ENCODE measurements at places on chromosomes 12 and 14.

- no peak for DNase-seq
Observed at GRCh38 chr12:7624478-7624877, 41.2 kb downstream of the APOBEC1 start.

DNA sequence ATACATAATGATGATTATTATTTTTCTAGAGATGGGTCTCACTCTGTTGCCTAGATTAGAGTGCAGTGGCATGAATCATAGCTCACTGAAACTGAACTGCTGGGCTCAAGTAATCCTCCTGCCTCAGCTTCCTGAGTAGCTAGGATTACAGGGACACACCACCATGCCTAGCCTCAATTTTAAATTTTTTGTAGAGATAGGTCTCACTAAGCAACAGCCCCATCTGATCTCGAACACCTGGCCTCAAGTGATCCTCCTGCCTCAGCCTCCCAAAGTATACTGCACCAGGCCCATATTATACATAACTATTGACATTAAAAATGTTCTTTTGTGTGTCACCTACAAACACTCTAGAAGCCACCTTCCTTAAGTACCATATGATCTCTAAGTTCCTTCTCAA, 3.4 kb downstream of the TXNRD1 start:
- DNase-seq, result no peak

- DNase-seq, result no peak
Observed at GRCh38 chr14:58832095-58832521, 194.3 kb downstream of the DACT1 start.

GRCh38 chr12:104143002-104143401, 5.0 kb upstream of the NFYB start:
- DNase-seq, result no peak

GRCh38 chr12:42588524-42589464, 752 bp downstream of the PRICKLE1 start:
- no peak for DNase-seq

DNA sequence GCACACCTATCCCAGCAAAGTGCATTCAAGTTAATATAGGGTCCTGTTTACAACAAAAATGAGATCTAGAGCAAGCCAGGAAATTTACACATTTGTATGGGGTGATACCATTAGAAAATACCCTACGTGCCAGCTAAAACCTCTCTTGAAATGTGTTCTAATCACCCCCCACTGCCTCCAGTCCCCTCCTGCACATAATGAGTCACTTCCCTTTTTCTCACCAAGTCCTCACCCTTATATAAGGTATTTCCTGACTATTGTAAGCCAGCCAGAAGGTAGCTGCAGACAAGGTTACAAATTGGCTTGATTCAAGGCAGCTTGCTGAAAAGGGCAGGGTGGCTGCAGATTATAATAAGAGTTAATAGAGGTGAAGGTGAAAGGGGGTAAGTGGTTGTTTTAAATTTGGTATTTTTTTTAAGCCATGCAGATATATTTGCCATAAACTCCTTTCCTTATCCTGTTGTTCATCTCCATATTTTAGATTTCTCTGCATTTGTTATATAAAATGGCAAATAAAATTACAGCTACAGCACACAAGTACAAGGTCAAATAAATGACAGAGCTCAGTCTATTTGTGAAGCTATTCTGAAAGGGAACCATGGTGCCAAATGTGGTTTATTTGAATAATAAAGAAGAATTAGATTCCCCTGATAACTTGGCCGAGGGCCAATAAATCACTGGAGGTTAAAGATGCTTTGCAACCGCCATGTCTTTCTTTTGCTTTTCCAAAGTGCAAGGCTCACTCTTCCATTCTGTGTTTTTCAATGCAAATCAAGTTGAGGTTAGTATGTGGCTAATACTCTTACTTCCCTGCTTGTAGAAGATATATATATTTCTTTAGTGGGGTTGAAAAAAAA, 385.9 kb downstream of the EGLN3 start:
- DNase-seq, result no peak

DNA sequence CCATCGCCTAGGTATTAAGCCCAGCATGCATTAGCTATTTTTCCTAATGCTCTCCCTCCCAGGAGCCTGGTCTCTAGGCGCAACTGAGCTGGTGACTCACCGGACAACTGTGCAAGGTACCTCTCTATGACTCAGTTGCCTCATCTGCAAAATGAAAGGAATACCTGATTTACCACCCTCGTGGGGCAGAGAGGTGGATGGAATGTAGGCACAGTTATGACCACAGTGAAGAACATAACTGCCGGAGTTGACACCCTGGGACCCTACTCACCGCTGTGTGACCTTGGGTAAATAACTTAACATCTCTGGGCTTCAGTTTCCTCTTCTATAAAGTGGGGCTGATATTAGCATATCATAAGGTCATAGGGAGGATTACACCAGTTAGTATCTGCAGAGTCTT, 22.6 kb downstream of the BCL11B start:
- DNase-seq, result no peak

GRCh38 chr14:42664190-42664589, 1057.5 kb downstream of the LRFN5 start:
- no peak for DNase-seq

DNA sequence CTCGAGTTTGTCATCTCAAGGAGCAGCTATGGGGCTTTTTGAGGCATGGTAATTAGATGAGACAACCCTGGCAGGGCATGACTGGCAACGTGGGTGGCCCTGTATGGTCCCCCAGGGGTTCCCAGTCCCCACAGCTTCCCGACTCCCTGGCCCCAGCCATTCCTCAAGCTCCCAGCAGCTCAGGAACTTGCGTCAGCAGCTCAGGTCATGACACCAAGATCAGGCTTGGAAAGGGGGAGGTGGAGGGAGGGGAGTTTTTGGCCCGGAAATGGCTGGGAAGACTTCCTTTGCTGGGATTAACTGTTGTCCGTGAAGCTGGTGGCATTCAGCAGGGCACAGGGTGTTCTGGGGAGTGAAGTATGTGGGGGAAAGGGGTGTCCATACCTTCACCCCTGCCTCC, 10.4 kb upstream of the NRIP2 start:
- DNase-seq, result no peak

DNA sequence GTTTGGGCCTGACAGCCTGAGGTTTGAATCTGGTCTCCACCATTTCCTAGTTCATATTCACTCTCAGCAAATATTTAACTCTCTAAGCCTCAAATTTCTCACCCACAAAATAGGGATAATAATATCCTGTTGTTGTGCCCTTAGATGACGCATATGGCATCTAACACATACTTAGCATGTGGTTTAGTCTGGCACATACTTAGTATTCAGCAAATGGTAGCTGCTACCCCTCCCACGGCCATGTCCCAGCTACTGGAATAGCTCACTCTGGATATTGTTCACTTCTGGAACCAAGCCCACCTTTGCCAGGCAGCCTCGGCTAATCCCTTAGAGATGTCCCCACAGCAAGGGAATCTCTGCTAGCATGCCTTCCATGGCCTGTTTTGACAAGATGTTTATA, 53.3 kb downstream of the BICD1 start:
- DNase-seq, result no peak

DNA sequence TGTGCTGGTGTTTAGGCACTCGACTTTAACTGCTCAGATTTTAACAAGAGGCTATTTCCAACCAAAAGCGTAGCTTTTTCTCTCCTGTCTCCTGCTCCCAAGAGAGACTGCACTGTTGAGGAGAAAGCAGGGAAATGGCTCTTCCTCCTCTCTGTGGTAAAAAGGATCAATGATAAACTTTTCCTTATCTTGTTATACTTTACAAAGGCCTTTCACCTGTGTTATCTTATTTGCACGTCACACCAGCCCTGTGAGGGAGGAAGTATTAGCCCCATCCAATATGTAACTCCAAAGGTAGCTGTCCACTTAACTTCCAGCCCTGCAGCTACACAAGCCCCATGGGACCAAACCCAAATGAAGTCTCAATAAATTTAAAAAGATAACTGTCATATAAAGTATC, 32.9 kb upstream of the ZFP36L1 start:
- no peak for DNase-seq

DNA sequence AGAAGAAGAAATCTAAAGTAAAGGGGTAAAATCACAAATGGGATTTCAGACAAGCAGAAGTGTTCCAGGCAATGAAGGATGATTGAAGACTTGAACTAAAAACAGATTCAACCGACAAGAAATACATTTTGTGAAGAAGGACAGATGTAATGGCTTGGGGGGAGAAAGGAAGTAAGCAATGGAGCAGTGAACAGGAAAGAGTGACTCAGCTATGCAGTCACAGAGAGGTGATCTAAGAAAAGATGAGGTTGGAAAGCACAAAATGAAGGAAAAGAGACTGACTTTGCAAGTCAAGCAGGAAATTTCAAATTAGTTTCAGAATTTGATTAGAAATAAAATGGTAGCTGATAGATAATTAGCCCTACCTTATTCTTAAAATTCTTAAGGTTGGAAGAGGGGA, 66.5 kb downstream of the PUS7L start:
- DNase-seq, result no peak

- no peak for DNase-seq
Observed at GRCh38 chr12:2693244-2693860, 101.4 kb upstream of the FKBP4 start.

- no peak for DNase-seq
Observed at GRCh38 chr12:92719674-92720073, 16.9 kb downstream of the PLEKHG7 start.

DNA sequence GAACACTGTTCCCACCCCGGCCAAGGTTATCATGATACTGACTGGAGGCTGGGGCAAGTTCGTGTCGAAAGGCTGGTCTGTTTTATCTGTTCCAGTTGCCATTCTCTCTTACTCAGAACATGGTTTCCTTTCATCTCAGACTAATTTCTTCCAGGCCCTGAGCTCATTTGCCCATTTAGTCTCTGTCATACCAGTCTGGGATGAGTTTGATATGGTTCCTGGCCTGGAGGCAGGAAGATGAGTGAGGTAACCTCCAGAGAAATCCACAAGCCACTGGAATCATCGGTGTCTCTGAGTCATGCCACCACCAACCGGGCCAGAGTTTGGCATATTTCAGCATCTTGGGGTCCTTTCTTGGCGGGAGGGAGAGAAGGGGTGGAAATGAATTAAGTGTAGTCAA, 114.7 kb downstream of the NTF3 start:
- no peak for DNase-seq

DNA sequence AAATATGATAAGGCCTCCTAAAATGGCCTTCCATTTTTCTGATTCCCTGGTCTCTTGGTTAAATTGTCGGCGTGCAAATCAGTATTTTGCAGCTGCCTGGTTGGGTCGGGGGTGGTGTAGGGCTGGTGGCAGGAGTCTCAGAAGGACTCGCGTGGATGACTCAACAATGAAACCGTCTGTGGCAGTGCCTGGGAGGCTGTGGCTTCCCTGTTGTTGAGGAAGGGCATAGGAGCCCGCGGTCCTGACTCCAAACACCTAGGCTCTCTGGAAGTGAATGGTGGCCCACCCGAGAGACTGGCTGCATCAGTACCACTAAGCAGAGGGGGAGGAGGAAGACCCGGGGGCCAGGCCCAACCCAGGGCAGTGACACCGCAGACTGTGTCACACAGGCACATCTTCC, 207.9 kb downstream of the TTC7B start:
- DNase-seq, result no peak
